ENCODE measurements at places on chromosomes 7 and 10.

GRCh38 chr7:77752016-77752415, 46.2 kb downstream of the TMEM60 start:
- DNase-seq = peak; percentile 99

GRCh38 chr7:36036590-36036989, 116.5 kb upstream of the EEPD1 start:
- no peak for DNase-seq

GRCh38 chr7:52120912-52121311, 804.3 kb upstream of the COBL start:
- DNase-seq = no peak

DNA sequence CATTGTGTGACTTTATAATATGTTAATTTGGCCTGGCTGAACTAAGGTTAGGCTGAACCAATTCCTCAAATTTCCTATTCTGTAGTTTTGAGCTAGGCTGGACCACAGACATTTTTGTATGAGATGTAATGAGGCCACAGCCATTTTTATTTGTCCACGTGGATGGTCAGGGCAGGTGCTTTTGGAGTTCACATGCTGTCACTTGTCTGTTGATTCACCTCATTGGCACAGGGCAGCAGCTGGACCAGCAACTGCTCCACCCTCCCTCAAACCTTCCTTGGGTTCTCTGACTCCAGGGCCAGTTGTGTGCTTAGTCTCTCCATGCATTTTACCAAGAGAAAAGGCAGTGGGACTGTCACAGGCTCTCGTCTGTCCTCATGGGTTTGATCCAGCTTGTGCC, 76.1 kb upstream of the NPS start:
- no peak for DNase-seq

DNA sequence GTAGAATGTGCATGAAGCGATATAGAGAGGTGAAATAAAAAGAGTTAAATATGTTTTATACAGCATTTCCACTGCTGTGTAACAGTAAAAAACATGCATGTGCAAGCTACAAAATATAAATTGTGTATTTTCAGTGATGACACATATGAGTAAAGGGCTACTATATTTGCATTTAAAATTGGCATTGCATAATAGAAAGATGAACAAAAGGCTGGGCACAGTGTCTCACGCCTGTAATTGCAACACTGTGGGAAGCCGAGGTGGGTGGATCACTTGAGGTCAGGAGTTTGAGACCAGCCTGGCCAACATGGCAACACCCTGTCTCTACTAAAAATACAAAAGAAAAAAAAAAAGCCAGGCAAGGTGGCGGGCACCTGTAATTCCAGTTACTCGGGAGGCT, 79.8 kb upstream of the CCDC71L start:
- no peak for DNase-seq

DNA sequence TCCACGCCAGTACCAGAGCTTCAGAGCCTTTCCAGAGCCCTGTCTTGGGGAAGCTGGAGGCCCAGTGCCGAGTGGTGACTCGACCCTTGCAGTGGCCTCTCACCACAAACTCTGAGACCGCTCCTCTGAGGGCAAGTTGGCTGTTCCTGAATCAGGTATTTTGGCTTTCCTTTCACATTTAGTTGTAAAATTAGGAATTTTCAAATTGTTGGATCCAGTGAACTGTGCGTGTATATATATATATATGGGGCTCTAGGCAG, 128.7 kb upstream of the UNC5B start:
- DNase-seq = no peak

GRCh38 chr7:83271212-83272099, 108.8 kb upstream of the PCLO start:
- DNase-seq = peak; percentile 79

DNA sequence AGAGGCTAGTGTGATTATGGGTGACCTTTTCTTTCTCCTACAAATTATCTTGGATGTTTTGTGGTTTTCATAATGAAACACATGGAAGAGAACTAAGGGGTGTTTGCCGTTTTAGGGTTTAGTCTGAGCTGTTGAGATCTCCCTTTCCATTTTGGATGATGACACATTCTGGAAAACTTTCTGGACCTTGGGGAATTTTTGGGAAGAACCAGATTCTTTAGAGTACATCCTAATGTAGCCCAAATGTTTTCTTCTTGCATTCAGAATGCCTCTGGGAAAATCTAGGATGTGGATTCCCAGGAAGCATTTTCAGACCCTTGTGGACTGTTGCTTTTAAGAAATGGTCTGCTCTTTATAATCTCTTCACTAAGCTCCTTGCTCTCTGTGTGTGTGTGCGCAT, 165.7 kb downstream of the SORCS3 start:
- DNase-seq = no peak

- no peak for DNase-seq
Observed at GRCh38 chr7:26567266-26567665, 275.6 kb downstream of the SNX10 start.

GRCh38 chr7:143376396-143376795, 4.7 kb upstream of the ZYX start:
- DNase-seq = no peak
